ENCODE measurements at places on chromosomes 13 and 19.

DNA sequence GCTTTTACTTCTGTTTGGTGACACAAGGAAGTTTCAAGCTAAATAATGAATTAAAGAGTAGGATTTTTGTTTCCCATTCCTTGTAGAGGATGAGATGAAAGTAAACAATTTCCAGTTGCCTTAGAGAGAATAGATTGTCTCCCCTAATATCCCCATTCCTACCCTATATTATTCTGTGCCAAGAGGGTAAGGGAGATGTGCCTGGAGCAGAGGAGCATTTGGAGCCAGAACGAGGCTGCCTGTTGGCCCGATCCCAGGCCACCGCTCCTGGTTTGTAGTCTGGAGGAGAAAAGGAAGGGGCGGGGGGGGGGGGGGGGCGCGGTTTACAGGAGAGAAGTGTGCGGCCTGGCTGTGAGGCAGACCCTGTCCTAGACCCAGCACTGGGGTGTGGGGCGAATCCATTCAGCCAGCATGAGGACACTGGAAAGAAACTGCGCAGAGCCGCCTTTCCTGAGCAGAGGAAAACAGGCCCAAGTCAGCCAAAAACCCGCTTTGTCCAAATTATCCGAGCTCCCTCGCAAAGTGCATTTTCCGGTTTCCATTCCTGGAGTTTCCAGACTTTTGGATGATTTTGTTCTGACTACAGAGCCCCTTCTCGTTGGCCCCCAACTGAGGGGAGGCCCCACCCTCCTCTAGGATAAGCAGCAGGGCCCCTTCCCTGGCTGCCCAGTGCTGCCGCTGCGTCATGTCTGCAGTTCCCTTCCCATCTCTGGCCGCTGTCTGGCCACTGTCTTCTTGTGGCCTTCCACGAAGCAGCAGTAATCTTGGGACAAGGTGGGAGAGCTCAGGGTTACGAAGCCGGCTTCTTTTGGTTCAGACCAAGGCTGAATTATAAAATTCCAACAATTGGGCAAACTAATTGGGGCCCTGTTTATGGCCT is 23.0 kb downstream of the NFIX start:
- DNase-seq = no peak

DNA sequence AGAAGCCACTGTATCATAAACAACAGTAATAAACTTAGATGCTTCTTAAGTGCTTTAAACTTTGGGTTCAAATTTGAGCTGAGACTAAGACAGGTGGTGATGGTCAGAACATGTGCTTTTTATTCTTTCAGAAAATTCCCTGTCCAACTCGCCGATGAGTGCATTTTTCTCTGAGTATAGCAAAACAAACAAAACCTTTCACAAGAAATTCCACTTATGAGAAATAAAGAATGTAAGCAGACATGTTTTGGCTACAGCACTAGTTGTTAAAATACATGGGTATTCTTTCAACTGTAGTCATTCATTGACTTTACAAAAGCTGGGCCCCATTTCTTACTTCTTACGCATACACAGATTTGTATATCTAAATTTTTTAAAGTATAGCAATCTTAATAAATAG is 125.6 kb downstream of the SPRY2 start:
- DNase-seq = no peak

GRCh38 chr19:1293782-1294604 is 8.3 kb downstream of the EFNA2 start:
- DNase-seq = no peak

- DNase-seq = no peak
These were observed 33.3 kb downstream of the TIMM13 start for GRCh38 chr19:2394054-2394441.

- no peak for DNase-seq
These were observed 61.3 kb upstream of the POMP start for GRCh38 chr13:28597641-28598040.

- DNase-seq = no peak
These were observed 69.5 kb downstream of the PTPRS start for GRCh38 chr19:5271145-5271544.

DNA sequence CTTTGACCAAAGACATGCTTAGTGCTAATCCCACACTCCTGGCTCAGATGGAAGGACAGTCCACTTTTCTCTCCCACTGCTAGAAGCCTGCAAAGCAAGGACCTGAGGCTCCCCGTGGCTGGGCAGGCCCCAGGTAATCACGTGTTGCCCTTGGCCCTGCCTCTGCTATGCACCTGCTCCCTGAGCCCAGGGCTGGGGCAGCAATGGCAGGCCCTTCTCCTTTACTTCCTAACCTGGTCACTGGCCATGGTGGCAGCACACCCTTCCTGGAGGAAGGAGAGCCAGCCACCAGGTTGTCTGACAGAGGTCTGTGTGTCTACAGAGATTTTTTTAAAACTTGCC is 27.9 kb upstream of the ZNF492 start:
- no peak for DNase-seq

DNA sequence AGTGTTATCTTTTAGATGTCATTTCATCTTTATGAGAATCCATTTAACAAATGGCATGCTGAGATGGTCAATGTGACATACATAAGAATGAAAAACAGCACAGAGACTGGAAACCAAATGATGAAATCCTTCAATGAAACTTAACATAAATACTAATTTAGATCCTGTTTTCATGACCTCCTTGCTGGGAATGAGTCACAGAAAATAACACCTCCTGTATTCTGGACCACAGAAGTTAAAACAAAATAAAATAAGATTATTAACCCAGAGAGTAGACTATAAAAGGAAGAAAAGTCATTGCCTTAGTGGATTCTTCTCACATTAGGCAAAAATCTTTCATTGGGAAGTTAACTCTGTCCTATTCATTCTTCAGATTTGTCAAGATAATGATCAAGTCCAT is 1.6 kb downstream of the DIAPH3 start:
- no peak for DNase-seq

DNA sequence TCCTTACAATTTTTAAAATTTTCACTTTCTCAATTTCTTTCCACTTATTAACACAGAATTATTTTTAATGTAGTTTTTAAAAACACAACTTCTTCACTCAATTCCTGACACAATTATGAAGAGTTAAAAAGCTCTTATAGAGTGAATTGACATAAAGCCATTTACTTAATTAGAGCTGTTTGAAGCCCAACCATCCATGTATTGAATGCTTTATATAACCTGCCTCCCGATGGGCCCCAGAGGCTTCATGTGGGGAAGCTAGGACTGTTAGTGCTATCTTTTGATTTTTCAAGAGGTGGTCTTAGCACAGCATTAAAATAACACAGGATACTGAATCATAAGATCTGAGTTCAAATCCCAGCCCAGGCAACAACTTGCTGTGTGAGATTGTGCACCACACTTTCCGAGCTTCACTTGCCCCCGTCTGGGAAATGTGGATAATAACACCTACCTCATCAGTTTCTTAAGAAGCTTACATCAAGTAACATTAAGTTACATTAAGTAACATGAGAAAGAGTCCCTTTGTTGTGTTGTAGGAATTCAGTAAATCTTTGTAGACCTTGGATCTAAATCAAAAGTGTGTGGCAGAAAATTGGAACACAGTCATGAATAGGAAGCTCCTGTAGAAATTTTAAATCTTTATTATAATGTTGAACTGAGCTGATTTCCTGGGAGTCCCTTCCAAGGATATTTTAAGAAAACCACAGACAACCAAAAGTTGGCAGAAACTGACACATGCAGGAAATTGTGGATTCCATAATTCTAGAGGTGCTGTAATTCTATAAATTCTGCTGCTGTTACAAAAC is 5.5 kb upstream of the ENOX1 start:
- no peak for DNase-seq

DNA sequence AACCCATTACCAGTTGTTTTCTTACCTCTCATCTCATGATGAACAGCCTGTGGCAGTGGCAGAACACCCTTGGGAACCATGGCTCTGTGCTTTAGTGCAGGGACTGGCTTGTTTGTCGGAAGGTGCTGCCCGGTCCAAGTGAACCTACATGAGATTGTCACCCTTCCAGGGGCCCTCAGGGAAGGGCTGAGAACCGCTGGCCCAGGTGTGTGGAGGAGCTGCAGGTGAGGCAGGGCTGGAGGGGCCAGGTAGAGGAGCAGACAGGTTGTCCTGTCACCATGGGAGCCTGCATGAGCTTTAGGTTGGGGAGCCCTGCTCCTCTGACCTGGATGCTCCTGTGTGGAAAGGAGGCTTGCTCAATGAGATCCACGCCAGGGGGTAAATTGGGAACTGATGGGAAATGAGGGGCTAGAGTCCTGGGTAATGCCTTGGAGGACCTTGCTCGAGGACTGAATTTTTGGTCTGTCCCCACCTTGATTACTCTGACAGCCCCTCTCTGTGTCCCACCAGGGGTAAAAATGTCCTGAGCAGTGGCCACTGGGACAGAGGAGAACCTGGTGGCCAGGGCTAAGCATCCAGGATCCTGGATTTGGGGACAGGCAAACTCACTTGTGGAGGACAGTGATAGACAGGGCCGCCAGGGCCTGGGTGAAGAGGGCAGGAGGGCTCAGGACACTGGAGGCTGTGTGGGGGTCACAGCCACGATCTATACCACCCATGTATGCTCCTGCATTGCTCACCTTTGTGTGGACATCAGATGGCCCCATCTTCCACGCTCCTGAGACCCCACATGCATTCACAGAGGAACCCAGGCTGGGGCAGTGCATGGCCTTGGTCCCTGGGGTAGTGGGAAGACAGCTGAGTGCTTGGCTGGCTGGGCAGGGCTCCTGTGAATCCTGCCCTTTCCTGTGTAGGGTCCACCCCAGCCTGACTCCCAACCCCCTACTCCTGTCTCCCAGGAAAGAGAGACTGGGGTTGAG is 24.1 kb upstream of the CEACAM1 start:
- DNase-seq = no peak

DNA sequence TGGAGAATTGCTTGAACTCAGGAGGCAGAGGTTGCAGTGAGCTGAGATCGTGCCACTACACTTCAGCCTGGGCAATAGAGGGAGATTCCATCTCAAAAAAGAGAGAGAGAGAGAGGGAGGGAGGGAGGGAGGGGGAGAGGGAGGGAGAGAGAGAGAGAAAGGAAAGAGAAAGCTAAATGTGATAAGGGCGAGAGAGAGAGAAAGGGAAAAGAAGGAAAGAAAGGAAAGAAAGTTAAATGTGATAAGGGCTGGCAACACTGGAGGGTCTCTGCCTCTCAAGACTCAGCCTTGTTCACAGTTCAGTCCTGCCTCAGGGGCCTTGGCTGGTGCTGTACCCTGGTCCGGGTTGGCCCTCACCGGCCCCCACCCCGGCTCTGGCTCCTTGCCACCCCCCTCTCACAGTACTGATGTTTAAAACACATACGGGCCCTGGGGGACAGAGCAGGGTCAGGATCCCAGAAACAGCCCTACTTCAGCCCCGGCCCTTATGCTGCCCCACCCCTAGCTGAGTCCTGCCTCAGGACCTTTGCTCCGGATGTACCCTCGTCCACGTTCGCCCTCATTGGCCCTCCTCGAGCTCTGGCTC is 3.5 kb downstream of the MAP1S start:
- no peak for DNase-seq
